Brain pericyte (primary cell): ENCODE measurements at places on chromosomes 1 and 21.

- DNase-seq, result no peak
These were observed 302.4 kb upstream of the TMPRSS15 start for GRCh38 chr21:18705971-18706370.

- DNase-seq, result no peak
These were observed 50.5 kb upstream of the PRRC2C start for GRCh38 chr1:171434717-171435346.

GRCh38 chr1:3244927-3245315 is 175.9 kb downstream of the PRDM16 start:
- no peak for DNase-seq

- no peak for DNase-seq
These were observed 333.0 kb downstream of the PAPPA2 start for GRCh38 chr1:176795929-176796328.

GRCh38 chr1:5164158-5164557 is 509.7 kb downstream of the AJAP1 start:
- no peak for DNase-seq

GRCh38 chr1:209038735-209039134 is 544.8 kb upstream of the CAMK1G start:
- no peak for DNase-seq

GRCh38 chr1:87089823-87090222 is 175.4 kb downstream of the HS2ST1 start:
- no peak for DNase-seq

- DNase-seq, result peak; percentile 42
These were observed at the start of gene IFI44L for GRCh38 chr1:78619803-78620579. Gene IFI44L (plus strand): TSS chr1:78620448. CDS start chr1:78627916, 7,468 bp downstream.

DNA sequence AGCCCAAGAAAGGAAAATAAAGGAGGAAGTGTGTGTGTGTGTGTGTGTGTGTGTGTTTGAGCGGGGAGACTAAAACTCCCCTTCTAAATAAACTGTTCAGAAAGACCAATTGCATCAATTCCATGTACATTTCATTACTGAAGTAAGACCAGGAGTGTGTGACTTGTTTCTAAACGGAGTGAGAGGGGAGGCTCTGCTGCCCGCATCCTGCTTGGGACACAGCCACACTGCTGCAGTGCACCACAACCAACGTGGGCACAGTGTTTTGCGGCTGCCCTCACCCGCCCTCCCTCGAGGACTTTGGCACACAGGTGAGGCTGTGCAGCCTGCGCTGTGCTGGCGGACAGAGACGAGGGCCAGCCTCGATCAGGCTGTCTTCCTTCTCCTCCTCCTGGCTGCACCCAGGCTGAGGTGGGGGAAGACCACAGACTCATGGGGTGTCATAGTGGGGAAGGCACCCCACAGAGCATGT is 31.0 kb upstream of the H6PD start:
- no peak for DNase-seq

GRCh38 chr1:27143401-27143800 is 11.5 kb downstream of the SLC9A1 start:
- DNase-seq, result no peak

DNA sequence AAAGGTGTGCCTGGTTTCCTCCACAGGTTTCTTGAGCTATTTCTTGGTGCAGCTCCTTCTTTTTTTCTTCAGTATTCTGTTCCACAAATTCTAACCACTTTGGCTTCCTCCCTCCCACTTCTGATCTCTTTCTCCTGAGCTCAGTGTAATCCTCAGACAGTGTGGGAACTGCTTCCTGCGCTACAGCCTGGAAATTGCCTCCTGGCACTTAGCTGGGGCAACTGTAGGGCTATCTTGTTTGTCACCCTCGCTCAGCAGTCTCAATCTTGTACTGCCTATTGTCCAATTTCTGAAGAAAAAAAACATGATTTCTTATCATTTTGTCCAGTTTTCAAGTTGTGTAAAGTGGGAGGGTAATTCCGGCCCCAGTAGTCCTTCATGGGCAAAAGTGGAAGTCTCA is 24.0 kb upstream of the GALNT2 start:
- DNase-seq, result no peak

DNA sequence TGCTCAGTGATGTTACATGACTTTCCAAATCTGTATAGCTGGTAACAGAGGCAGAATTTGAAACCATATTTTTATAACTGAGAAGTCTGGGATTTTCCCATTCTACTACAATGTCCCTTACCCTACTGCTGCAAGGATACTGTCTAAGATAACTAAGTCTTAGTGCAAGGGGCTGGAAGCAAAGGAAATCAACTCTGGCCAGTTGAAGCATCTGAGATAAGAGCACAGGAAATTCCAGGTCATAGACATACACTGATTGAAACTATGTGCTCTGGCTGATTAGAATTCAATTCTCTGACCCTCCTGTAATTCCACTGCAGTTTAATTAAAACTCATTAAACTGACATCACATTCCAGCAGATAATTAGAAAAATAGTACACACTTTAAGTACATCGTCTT is 267.7 kb upstream of the C1orf87 start:
- no peak for DNase-seq

GRCh38 chr1:64624218-64624713 is 120.6 kb upstream of the RAVER2 start:
- peak; percentile 90 for DNase-seq

DNA sequence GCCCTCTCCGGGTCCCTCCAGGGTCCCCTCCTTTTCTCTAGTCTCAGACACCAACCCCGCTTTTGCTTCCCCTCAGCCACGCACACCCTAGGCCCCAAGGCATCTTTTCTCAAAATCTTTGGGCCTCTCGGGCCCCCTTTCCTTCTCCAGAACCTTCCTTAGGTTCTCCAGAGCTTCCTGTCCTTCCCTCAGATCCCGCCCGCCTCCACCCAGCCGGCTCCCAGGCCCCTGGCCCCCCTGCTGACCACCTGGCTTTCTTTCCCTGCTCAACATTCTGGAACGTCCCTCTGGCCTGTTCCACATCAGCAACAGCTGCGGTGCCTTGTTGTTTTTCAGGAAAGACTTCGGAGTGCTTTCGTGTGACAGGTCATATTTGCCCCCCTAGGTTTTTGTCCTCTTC is 1.2 kb downstream of the ZDHHC18 start:
- DNase-seq, result no peak

- no peak for DNase-seq
These were observed 142.3 kb upstream of the CHRM3 start for GRCh38 chr1:239244084-239244483.

GRCh38 chr1:232542633-232543593 is 87.0 kb downstream of the SIPA1L2 start:
- DNase-seq, result no peak

DNA sequence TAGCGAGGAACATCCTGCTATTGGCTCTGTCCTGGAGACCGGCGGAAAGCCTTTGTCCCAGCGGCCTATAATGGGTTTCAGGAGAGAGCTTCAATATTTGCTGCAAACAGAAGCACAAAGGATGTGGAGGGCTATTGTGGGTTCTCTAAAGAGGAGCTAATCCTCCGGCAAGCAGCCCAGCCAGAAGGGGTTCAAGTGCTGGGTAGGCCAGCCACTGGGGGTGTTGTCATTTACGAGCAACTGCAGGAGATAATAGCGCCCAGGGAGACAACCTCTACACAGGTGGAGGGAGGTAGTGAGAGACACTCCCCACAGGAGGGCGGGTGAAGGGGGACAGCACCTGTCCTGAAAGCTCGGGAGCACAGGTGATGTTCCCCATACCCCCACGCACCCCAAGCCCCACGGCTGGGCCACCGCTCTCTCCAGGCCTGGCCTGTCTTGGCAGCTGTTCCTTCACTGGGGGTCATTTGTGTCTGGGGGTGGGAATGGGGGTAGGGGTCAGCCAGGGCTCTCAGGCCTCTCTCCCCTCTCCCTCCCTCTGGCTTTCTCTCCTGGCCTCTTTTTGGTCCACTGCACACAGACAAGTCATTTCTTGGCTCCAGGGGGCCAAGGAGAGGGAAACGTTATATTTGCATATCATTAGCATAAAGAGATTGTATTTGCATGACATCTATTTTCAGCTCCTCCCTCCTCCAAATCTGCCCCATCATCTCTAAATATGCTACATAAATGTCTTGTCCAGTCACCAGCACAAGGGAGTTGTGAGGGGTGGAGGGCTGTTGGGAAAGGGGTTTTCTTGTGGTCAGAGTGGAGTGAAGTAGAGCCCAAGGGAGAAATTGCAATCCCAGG is 22.0 kb upstream of the SLC26A9 start:
- no peak for DNase-seq

- DNase-seq, result no peak
These were observed 129.8 kb downstream of the CNIH3 start for GRCh38 chr1:224745924-224746323.

GRCh38 chr1:56578963-56579875 is at the start of gene PLPP3:
Gene PLPP3 (minus strand): TSS chr1:56579563. CDS start chr1:56579016, 547 bp downstream.
- peak; percentile 94 for DNase-seq

- no peak for DNase-seq
These were observed 34.7 kb downstream of the RCAN1 start for GRCh38 chr21:34580181-34580700.

DNA sequence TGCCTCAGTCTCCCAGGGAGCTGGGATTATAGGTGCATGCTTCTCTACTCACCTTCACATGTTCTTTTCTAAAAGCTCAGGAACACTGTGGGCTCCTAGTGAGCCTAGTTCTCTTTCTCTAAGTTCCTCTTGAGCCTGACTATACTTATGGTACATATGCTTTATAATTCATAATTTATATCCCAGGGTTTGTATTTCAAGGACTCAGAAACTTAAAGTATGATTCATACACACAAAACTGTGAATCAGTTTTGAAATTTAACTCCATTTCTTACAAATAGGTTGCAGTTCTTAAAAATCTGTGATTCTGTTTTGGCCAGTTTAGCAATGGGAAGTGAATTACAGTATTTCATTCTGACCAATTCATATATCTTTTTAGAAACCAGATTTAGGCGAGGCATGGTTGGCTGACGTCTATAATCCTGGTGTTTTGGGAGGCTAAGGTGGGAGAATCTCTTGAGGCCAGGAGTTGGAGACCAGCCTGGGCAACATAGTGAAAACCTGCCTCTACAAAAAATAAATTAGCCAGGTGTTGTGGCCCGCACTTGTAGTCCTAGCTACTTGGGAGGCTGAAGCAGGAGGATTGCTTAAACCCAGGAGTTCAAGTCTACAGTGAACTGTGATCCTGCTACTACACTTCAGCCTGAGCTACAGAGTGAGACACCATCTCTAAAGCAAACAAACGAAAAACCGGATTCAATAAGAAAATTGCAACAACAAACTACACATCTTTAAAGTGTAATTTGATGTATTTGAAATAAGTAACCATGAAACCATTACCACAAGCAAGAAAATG is 15.6 kb downstream of the RASAL2 start:
- DNase-seq, result no peak

DNA sequence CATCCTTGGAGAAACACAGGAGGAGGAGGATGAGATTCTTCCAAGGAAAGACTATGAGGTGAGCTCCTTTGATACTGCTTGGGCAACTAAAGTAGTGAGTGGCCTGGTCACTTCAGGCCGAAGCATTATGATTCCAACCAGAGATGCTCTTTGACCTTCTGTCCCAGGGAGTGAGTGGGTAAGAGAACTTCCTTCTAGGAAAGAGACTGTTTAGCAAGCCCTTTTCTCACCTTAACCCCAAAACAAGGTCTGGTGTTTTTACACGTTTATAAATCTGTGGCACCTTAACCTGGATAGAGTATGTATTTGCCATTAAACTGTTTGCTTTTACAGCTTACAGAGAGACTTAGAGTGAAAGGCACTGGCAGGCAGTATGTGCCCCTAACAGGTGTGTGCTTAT is 1.1 kb downstream of the CLCN6 start:
- no peak for DNase-seq

GRCh38 chr1:238401144-238401543 is 510.4 kb upstream of the ZP4 start:
- DNase-seq, result no peak

- DNase-seq, result no peak
These were observed 18.9 kb downstream of the SHISAL2A start for GRCh38 chr1:52651904-52652303.

GRCh38 chr1:26721669-26722355 is 26.0 kb downstream of the ARID1A start:
- no peak for DNase-seq

DNA sequence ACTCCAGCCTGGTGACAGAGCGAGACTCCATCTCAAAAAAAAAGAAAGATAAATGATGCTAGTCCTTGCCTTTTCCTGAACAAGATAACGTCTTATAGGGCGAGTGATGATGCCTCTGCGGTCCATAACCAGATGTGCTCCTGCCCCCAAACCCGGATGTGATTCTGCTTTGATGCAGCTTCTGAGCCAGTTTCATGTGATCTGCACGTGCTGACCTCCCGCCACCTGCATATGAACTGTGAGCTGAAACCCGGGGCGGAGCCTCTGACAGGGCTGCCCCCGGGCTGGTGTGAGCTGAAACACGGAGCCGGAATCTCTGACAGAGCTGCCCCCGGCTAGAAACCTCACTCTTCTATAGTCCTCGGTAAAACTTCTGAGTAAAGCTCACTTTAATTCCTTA is 1.3 kb downstream of the KRTAP12-4 start:
- DNase-seq, result no peak

- DNase-seq, result no peak
These were observed 63.6 kb downstream of the GADD45A start for GRCh38 chr1:67748630-67749029.

DNA sequence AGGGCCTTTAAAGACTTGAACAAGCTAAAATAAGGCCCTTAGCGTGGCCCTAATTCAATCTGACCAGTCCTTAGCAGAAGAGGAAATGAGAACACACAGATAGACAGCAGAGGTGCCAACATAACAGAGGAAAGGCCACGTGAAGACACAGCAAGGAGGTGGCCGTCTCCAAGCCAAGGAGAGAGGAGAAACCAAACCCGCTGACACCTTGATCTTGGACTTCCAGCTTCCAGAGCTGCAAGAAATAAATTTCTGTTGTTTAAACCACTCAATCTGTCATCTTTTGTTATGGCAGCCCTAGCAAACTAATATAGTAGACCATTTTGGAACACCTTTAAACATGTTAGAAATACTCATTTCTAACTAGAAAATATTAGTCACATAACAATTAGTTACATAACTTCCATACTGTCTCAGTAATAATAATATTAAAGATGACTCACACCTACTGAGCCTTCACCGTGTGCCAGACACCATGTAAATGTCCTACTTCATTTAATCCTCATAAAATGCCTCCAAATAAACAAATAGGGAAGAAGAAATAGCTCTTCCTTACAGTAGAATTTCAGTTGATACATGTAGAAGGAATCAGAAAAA is 47.9 kb downstream of the S1PR1 start:
- DNase-seq, result no peak
